ELF-1 (cell line): ENCODE measurements at places on chromosomes 11 and 22.

GRCh38 chr11:35605706-35606105 is 12.6 kb upstream of the FJX1 start:
- no peak for DNase-seq

DNA sequence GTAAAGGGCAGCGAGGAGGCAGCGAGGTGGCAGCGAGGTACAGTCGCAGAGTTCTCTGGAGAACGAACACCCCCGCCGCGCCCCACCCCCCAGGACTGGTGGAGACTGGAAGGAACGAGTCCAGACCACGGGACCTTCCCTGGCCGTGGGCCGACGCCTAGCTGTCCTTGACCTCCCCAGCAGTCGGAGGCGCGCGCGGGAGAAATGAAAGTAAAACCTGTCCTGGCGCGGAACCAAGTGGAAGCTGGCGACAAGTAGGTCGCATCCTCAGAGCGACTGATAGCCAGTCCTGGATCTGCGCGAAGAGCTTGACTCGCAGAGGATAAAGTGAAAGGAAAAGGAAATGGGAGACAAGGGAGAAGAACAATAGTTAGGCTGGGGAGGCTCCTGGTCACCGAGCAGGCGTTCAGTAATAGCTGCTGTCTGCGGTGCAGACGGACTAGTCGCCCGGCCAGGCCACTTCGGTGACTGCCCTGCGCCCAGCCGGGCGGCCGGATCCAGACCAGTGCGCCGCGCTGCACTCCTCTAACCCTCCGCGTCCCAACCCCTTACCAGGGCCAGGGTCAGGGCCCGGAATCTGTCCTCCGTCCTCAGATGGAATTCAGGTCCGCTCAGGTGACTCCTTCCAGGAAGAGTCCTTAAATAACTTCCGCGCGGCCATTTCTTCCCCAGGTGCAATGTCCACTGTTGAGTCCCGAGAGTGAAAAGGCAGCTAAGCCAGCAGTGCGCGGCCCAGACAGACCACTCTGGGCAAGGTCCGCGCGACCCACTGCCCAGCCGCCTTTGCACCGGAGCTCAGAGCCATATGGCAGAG is 1.9 kb upstream of the ADM start:
- peak; percentile 75 for DNase-seq

DNA sequence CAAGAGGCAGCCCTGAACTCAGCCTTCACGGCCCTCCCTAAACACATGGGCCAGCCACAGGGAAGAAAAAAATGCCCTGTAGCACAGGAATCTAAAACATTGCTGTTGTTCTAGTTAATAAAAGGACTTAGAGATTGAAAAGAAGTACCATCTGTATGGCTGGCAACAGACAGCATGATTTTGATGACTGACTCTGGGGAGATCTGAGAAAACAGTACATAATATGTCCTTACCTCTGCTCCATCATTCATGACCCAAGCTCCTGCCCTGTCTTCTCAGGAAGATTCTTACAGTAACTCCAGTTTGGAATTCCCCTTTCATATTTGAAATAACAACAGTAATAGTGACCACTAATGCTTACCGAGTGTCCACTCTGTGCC is 244.2 kb downstream of the ETS1 start:
- no peak for DNase-seq

GRCh38 chr11:84922212-84922805 is 704.8 kb downstream of the DLG2 start:
- DNase-seq, result peak; percentile 10

- peak; percentile 60 for DNase-seq
Observed at GRCh38 chr11:63764679-63765647, 3.6 kb downstream of the ZFTA start.

DNA sequence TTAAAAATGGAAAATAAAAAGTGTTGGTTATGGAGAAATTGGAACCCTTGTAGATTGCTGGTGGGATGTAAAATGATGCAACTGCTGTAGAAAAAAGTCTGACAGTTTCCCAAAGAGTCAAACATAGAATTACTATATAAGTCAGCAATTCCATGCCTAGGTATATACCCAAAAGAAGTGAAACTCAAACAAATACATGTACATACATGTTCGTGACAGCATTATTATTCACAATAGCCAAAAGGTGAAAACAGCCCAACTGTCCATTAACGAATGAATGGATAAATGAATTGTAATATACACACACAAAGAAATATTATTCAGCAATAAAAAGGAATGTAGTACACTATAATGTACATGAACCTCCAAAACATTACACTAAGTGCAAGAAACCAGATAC is 116.0 kb downstream of the TTC28 start:
- DNase-seq, result no peak

- DNase-seq, result no peak
Observed at GRCh38 chr11:93067881-93068390, 98.5 kb downstream of the MTNR1B start.

GRCh38 chr11:75820645-75821044 is 5.6 kb downstream of the UVRAG start:
- DNase-seq, result no peak

DNA sequence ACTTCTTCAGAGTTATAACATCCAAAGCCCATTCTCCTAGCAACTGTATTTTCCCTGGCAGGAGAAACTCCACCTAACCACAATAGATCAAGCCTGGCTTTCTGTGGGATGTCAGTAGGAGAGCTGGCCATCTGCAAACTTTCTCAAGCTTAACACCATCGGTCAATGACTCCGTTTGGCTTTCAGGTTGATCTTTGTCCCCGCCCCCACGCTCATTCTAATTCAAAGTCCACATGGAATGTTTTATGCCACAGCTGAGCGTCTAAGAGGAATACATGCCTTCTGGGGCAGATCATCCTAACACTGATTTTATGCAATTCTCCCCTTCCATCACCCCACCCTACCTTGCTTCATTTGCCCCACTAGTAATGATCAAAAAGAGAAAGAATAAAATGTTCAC is 4.8 kb downstream of the GVQW3 start:
- peak; percentile 17 for DNase-seq

DNA sequence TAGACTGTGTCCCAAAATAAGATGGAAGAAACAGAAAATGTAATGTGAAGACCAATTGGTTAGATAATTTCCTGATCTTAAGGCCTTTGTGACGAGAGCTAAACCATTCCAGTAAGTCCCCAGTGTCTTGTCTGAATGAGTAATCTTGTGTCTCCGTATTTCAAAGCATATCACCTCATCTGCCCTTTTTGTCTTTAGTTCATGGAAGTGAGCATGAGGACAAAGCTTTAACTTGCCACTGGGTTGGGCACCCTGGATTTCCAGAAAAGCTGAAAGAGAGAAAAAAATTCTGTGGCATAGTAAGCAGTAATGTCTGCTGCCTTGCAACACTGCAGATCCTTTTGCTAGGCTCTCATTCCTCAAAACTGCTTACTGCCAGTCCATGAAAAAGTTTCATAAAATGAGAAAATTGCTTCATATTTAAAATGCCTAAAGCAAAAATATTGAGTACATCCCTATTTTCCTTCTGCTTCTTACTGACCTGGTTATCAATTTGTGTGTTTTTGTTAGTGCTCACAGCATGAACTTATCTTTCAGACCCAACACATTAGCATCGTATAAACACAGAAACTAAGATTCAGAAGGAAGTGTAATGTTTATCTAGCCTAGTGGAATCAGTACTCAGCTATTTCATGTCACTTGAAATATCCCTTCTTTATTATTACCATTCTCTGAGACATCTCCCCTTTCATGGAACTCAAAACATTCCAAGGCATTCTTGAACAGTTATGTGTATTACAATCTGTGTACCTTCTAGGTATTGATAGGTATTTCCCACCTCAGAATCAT is 5.3 kb downstream of the CASP12 start:
- no peak for DNase-seq
